ENCODE measurements at places on chromosomes 12 and 14.

- no peak for DNase-seq
These were observed 274.0 kb upstream of the KITLG start for GRCh38 chr12:88854260-88854659.

- peak; percentile 50 for DNase-seq
These were observed 5.5 kb downstream of the OR10AD1 start for GRCh38 chr12:48197549-48197970.

- no peak for DNase-seq
These were observed 5.5 kb upstream of the HCFC2 start for GRCh38 chr12:104058802-104059201.

- DNase-seq = no peak
These were observed 121.4 kb downstream of the EFCAB11 start for GRCh38 chr14:89833120-89833532.

GRCh38 chr12:49086116-49086515, 8.5 kb downstream of the DHH start:
- no peak for DNase-seq

- DNase-seq = peak; percentile 51
These were observed 617.6 kb downstream of the LRFN5 start for GRCh38 chr14:42224053-42224888.

GRCh38 chr12:91964501-91964900, 181.1 kb downstream of the BTG1 start:
- DNase-seq = no peak

Data from erythroblast (primary cell).